ENCODE measurements at places on chromosomes 12 and 14.

DNA sequence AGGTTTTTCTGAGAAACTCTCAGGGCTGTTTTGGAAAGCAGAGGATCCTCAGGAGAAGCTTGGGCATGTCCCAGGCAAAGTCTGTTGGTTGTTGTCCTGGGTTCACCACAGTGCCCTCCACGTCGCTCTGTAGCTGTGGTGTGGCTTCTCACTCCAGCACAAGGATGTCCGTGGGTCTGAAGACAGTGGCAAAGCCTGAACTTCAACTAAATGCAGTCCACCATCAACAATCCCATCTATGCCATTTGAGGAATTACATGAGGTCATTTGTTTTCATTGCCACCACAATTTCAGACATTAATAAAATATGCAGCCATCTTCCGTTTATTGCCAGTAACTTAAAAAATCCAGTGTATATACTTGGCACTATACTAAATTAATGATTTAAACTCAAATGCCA is 272.1 kb downstream of the LRIG3 start:
- DNase-seq = no peak

- DNase-seq = no peak
These were observed 39.5 kb downstream of the EVL start for GRCh38 chr14:100104523-100105300.

DNA sequence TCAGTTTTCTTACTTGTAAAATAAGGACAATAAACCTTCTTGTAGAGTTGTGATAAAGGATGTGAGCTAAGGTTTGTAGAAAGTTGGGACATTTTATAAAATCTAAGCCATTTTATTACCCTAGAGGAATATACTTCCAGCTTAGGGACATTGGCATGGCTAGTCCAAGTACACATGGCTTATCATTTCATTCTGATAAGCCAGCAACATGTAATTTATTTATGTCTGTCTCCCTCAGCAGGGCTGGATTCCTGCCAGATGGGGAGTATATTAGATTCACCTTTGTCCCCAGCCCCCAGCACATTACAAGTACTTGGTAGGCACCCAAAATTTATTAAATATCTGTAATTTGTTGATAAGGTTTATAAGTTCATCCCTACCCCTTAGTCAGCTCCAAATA is 6.3 kb upstream of the ATG14 start:
- DNase-seq = no peak

GRCh38 chr12:59093073-59093772 is 172.9 kb upstream of the LRIG3 start:
- no peak for DNase-seq

DNA sequence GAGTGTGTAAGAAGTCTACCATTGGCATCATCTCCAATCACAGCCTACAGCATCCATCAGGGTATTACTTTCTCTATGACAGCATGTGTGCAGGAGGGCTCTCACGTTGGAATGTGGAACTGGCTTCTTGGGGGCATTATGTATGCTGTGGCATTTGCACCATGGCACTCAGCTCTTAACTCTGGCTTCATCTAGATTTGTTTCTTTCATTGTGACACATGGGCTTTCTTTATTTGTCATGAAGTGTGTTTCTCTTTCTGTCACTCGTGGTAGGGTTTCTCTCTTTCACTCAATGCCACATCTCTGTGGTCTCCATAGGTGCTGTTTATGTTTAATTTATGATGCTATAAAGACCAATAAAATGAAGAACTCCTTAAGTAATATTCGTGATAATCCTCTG is 191.2 kb upstream of the GARIN2 start:
- no peak for DNase-seq

GRCh38 chr12:83573671-83574070 is 887.0 kb downstream of the TMTC2 start:
- DNase-seq = no peak

DNA sequence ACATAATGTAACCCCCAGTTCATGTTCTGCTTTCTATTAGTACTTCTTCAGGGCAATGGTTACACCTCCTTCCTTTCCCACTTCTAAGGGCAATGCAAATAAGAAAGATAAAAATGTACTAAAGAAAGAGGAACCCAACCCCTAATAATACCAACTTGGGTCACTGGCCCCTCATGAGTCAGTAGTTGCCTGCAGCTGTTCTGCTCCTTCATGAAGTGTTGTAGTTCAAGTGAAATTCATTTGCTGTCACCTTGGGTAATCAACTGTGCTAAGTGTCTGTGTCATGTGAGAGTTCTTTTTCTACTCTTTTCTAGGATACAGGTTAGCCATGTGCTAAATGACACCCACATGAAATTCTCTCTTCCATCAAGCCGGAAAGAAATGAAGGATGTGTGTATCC is 91.8 kb downstream of the PLXNC1 start:
- DNase-seq = no peak

- no peak for DNase-seq
These were observed 91.2 kb downstream of the SLC25A21 start for GRCh38 chr14:37081218-37081617.

- DNase-seq = no peak
These were observed 196.9 kb upstream of the NOVA1 start for GRCh38 chr14:26794731-26795130.

- DNase-seq = no peak
These were observed 414.9 kb downstream of the APAF1 start for GRCh38 chr12:99059824-99060511.

DNA sequence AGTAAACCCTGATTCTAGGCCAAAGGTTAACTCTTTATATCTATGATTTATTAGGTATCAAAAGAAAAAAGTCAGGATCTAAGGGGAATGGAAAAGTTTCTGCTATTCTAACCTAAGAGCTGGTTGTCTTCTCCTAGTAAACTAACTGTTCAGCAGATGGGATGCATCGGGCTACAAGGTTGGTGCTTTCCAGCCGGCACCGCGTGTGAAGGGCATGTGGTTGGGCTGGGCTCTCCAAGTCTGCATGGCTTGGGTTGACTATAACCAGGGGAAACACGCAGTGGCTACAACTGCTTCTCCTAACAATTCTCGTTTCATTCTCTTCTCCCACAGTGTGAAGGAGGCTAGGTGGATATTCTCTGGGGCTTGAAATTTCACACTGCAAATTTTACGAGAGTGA is 354.5 kb downstream of the APAF1 start:
- no peak for DNase-seq

DNA sequence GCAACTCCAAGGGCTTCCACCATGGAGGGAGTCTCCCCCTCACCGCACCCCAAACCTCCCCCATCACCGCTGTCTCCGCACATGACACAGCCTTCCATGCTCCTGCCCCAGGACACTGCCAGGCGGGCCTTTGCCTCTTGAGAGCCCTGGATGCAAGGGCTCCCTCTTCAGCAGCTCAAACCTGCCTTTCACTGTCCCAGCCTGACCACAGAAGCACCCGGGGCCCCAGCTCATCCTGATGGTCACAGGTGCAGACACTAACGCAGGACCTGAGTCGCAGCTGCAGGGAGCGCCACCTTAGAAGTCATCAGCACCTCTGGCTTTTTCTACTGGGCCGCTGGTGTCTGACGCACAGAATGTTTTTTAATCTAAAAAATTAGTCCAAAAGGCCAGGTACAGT is 54.0 kb downstream of the SYNE3 start:
- DNase-seq = no peak

DNA sequence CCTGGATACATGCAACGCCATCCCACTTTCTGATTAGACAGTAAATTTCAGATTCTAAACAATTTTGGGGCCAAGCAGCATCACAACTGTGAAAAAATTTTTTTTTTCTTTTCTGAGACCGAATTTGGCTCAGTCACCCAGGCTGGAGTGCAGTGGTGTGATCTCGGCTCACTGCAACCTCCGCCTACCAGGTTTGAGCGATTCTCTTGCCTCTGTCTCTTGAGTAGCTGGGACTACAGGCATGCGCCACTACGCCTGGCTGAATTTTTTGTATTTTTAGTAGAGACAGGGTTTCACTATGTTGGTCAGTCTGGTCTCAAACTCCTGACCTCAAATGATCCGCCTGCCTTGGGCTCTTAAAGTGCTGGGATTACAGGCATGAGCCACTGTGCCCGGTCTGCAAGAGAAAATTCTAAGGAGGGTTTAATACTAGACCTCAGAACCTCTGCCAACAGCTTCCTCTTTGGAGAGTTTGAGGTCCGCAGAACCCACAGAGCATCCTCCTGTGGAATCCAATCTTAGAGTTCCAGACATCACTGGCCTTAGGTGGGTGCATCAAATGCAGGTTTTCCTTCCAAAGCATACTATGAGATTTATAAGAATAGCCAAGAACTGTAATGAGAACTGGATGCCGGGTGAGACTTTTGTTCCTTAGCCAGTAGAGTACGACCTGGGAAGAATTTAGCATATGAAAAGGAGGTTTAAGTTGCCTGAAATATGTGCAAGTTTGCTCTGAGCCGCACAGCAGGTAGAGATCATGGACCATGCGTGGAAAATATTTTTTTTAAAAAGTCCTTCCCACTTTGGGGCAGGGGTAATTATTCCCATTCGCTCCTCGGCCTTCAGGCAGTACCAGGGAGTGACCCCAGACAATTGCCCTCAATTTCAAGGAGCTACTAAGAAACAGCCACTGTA is 7.8 kb upstream of the PHC1 start:
- DNase-seq = no peak

- no peak for DNase-seq
These were observed 82.2 kb downstream of the ATXN7L3B start for GRCh38 chr12:74619884-74620283.

- no peak for DNase-seq
These were observed 4.5 kb upstream of the PNMA1 start for GRCh38 chr14:73718418-73719251.

DNA sequence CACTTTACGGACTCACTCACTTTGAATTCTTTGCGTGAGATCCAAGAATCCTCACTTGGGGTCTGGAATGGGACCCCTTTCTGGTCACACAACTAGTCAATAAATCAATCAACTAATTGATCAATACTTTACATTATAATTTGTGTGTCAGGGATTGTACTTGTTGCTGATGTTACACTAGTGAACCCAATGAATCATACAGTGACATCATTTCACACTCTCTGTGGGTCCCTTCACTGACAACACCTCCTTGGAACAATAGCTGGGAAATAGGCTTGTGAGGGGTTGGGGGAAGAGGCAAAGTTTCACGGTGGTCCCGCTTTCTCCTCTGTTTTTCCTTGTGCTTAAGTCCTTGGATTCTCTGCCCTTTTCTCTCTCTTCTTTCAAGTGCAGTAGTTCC is 35.0 kb downstream of the TPH2 start:
- DNase-seq = no peak

DNA sequence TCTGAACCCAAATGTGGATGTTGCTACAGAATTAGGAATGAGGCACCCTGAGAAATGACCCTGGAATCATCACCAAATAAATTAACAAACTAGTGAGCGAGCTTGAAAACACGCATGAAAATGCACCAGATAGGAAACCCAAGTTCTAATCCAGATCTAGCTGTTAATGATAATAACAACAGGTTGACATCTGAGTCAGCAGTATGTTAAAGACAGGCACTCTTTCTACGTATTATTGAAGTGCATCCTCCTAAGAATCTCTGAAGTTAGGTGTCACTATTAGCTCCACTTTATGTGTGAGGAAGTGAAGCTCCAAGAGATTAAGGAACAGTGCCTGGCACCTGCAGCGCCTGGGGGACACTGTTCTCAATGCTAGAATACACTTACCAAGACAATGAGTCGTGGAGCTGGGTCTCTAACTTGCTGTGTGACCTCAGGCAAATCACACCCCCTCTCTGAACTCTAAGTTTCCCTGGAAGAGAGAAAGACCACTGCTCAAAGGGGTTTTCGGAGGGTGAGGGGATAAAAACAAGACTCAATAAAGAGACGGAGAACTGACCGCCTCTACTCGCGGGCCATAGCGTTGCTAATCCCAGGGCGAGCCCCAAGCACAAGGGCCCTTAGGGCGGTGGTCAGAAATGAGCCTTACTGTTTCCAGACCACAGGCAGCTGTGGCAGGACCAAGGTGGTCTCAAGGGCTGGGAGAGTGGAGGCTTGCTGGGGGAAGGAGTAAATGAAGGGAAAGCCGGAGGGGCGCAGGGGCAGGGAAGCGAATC is 2.1 kb downstream of the SLC6A12 start:
- DNase-seq = no peak

- no peak for DNase-seq
These were observed 873.1 kb upstream of the TMEM132C start for GRCh38 chr12:127393896-127394295.

GRCh38 chr14:60183741-60184140 is 18.5 kb upstream of the DHRS7 start:
- no peak for DNase-seq

- DNase-seq = no peak
These were observed 105.0 kb downstream of the ADGRD1 start for GRCh38 chr12:131058700-131059099.

GRCh38 chr14:68711561-68712309 is 81.1 kb downstream of the ZFP36L1 start:
- DNase-seq = no peak

DNA sequence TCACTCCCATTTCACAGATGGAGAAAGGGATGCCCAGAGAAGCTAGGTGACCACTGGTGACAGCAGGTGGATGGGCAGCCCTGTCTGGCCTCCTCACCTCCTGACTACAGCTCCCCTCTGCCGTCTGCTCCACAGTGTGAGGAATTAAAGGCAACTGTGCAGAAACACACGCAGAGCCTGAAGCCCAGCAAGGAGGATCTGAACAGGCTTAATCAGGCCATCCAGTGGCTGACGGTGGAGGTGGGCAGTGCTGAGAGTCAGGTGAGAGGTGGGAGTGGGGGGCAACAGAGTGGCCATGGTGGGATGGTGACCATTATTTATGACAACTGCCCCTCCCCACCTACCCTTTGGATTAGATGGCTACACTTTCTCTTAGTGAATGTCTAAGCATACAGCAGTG is 1.2 kb downstream of the KRT86 start:
- DNase-seq = no peak

DNA sequence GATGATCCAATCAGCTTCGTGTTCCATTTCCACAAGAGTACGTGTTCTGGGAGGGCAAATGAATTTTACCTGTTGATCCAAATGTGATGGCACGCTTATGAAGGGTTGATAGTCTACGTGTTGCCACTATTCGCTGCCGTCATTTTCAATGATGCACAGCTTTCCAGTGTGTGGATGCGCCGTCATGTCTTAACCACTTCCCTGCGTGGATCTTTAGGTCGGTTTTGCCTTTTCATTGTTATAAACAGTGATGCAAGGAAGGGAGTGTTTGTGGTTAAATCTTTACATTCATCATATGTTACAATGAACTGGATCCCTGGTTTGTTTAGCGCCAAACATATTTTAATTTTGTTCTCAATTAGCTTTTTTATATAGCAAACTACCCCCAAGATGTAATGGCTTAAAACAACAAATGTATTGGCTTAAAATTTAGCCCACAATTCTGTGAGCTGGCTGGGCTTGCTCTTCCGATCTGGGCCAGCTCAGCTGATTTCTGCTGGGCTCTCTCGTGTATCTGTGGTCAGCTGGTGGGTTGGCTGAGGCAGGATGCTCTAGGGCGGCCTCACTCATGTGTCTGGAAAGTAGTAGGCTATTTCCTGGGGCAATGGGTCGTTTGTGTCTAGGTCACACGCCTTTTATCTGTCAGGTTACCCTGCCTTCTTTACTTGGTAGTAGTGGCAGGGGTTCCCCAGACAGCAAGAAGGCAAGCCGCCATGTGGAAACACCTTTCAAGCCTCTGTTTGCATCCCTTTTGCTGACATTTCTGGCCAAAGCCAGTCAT is 176.7 kb downstream of the CRADD start:
- no peak for DNase-seq
